ENCODE measurements at places on chromosomes 12 and 14.

- DNase-seq: no peak
Observed at GRCh38 chr14:64929014-64929359, 13.6 kb downstream of the GPX2 start.

DNA sequence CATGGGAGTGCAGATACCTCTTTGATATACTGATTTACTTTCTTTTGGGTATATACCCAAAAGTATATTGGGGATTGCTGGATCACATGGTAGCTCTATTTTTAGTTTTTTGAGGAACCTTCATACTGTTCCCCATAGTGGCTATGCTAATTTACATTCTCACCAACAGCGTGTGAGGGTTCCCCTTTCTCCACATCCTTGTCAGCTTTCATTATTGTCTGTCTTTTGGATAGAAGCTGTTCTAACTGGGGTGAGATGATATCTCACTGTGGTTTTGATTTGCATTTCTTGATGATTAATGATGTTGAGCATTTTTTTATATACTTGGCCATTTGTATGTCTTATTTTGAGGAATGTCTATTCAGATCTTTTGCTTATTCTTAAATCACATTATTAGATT lies 44.1 kb upstream of the JDP2 start:
- DNase-seq: no peak

DNA sequence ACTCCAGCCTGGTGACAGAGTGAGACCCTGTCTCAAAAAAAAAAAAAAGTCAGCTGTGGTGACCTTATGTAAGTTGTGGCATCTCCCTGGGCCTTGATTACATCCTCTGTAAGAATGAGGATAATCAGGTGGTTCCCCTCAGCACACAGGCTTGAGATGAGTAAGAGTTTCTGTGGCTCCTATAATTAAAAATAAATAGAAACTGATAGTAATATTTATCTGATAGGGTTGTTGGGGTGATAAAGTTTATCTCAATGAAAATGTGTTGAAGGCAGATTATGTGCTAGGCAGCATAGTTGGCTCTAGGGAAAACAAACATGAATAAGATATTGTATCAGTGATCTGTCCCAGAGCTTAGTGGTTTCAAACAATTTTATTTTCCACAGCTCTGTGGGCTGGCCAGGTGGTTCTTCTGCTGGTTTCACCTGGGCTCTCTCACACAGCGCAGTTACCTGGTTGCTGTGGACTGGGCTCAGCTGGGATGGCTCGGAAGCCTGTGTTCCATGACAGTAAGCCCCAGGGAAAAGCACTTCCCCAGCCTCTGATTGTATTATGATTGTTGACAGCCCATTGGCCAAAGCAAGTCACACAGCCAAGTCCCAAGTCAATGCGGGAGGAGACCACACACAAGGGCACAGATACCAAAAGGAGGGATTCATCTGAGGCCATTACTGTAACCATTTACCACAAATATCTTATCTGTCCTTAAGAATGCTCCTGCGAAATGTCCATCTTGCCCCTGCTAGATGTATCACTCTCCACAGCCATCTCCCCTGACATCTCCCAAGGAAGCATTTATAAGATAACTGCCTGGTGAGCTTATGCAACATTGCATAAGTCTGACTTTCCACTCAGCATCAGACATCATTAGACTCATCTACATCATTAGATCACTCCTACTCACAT lies 151.7 kb downstream of the NUAK1 start:
- no peak for DNase-seq

- DNase-seq: no peak
Observed at GRCh38 chr12:57603815-57604453, 690 bp upstream of the DTX3 start.

GRCh38 chr14:52286661-52287649 lies 19.5 kb downstream of the PTGDR start:
- DNase-seq: no peak

- DNase-seq: no peak
Observed at GRCh38 chr12:18153826-18154225, 63.8 kb upstream of the RERGL start.

GRCh38 chr12:80551897-80552296 lies 107.9 kb downstream of the PTPRQ start:
- no peak for DNase-seq
